Type B pancreatic cell (in vitro differentiated cells): ENCODE measurements at places on chromosomes 11 and 22. TPM values are rescaled to one million over a fixed set of nuclear protein-coding genes. Genes with fewer than 3 reads are reported as not detected.

The ANO1 gene
- total RNA-seq, result 14.9 and 29.2 TPM in 2 replicates

GRCh38 chr11:63623513-63624140 lies 9.4 kb upstream of the PLAAT3 start:
- peaks cover 22% of the 10 kb centered on the region for H3K4me1 ChIP-seq
- H3K36me3 ChIP-seq, result peaks cover 4% of the 10 kb centered on the region
- no peaks in the 10 kb centered on the region for H3K27me3 ChIP-seq
- H3K27ac ChIP-seq, result peak overlapping the region; percentile 3
- no peak for DNase-seq

The LRRC32 gene
- total RNA-seq, result 4.3 and 5.4 TPM in 2 replicates

DNA sequence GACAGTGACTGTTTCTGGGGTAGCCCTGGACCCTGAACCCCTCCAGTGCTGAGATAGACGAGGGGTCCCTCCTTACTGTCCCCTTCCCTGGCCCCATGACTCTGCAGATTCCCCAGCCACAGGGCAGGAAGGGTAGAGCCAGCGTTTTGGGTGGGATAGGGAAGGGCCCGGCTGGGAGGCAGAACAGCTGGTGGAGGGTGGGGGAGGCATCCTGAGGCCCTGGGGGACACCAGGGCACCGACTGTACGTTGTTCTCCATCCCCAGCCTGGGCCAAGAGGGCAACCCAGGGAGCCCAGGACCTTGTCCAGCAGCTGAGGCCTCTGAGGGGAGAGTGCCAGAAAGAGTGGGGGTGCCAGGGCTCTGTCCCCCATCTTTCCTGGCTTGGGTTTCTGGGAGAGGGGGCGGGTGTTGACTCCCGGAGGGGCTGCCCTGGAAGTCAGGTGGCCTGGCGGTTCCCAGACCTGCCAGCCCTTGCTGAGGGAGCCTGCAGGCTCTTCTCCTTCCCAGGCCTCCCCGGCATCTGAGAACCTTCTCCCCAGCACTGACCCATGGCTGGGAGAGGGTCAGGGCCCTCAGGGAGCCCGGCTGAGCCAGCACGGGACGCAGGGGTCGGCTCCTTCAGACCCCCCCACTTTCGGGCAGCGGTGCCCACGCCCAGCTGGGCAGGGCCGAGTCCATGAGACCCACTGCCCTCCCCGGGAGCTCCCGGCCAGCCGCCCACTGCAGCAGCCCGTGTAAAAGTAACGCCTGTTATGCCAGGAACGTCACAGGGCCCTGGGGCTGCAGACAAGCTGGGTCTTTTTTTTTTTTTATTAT lies 30.3 kb downstream of the IGF2 start:
- no peaks in the 10 kb centered on the region for H3K36me3 ChIP-seq
- no peak overlapping the region for H3K27ac ChIP-seq
- H3K4me1 ChIP-seq, result peaks cover 4% of the 10 kb centered on the region
- DNase-seq, result no peak

The OR52E2 gene
- not detected in 2 replicates for total RNA-seq

The PNPLA5 gene
- total RNA-seq, result not detected in 2 replicates

GRCh38 chr11:65188486-65188885 lies 6.8 kb downstream of the CAPN1 start:
- H3K36me3 ChIP-seq, result peaks cover 30% of the 10 kb centered on the region
- no peak overlapping the region for H3K27ac ChIP-seq
- DNase-seq, result no peak

GRCh38 chr11:17376493-17376892 lies 12.0 kb downstream of the KCNJ11 start:
- peaks cover 43% of the 10 kb centered on the region for H3K36me3 ChIP-seq
- H3K4me1 ChIP-seq, result no peaks in the 10 kb centered on the region
- H3K4me3 ChIP-seq, result no peak overlapping the region
- no peaks in the 10 kb centered on the region for H3K27me3 ChIP-seq
- no peak for DNase-seq
- no peak overlapping the region for H3K27ac ChIP-seq

DNA sequence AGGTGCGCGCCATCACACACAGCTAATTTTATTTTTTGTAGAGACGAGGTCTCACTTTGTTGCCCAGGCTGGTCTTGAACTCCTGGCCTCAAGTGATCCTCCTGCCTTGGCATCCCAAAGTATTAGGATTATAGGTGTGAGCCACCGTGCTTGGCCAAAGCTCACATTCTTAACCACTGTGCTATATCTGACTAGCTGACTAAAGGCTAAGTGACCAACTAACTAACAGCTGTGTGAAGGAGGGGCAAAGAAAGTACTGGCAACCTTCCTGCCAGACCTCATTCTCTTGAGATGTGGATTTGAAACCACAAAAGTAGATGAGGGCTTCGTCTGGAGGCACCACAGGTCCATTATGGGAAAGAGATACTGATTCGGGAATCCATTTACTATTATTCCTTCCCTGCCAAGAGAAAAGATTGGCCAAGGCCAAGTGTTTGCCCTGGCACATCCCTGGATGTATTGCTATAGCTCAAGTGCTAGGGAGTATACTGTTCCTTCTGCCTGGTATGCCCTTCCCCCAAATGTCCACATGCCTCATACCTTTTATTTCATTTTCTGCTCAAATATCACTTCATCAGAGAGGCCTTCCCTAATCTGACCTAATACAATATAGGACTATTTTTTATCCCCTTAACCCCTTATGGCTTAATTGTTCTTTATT lies 52.7 kb upstream of the RRM1 start:
- no peaks in the 10 kb centered on the region for H3K27me3 ChIP-seq
- H3K4me1 ChIP-seq, result no peaks in the 10 kb centered on the region
- no peak overlapping the region for H3K27ac ChIP-seq
- peaks cover 4% of the 10 kb centered on the region for H3K36me3 ChIP-seq
- H3K4me3 ChIP-seq, result no peak overlapping the region
- DNase-seq, result no peak

GRCh38 chr11:2465202-2466068 lies 20.6 kb downstream of the KCNQ1 start:
- no peaks in the 10 kb centered on the region for H3K4me1 ChIP-seq
- peaks cover 20% of the 10 kb centered on the region for H3K27me3 ChIP-seq
- no peak overlapping the region for H3K27ac ChIP-seq
- H3K36me3 ChIP-seq, result no peaks in the 10 kb centered on the region
- peak; percentile 66 for DNase-seq
- no peak overlapping the region for H3K4me3 ChIP-seq

The CAT gene
- 49.9 and 61.2 TPM in 2 replicates for total RNA-seq

The SUSD2 gene
- total RNA-seq, result 3.7 and 5.6 TPM in 2 replicates
